ENCODE measurements at places on chromosomes 1 and 21.

DNA sequence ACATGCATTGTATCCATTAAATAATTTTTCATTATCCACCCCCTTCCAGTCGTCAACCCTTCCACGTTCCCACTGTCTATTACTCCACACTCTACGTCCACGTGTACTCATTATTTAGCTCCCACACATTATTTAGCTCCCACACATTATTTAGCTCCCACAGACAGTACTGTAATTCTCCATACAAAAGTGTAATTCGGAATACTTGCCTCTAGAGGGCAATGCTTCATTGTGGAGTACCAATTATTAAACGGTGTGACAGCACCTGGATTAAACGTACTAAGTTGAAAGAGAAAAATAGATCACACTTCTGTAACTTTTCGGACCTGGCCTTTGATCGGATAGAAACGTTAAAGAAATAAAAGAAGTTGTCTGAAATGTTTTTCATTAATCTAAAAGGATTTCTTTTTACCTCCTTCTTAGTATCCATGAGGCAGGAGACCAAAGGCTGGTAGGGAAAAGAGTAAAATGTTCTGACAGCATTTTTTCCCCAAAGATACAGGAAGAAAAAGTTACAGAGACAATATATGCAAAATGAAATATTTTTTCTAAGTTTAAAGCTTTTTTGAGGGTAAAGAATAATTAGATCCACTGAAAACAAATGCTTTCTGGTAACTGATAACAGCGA lies 99.2 kb downstream of the LHX8 start:
- DNase-seq, result no peak

GRCh38 chr1:40890771-40891170 lies 28.6 kb upstream of the CITED4 start:
- DNase-seq, result no peak

DNA sequence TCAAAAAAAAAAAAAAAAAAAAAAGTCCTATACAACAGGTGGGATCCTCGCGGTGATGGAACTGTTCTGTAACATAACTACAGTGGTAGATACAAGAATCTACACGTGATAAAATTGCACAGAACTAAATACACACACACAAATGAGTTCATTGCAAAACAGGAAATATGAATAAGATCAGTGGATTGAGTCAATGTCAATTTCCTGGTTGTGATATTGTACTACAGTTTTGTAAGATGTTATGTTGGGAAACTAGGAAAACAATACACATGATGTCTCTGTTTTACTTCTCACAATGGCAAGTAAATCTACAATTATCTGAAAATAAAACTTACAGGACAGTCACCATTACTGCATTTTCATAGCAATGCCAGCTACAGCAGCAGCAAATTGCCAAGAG lies 59.8 kb downstream of the ITGB3BP start:
- no peak for DNase-seq

GRCh38 chr1:64182207-64182606 lies 21.2 kb upstream of the UBE2U start:
- DNase-seq, result no peak

- DNase-seq, result peak; percentile 75
These were observed 12.7 kb upstream of the C1orf167 start for GRCh38 chr1:11749203-11749689.

DNA sequence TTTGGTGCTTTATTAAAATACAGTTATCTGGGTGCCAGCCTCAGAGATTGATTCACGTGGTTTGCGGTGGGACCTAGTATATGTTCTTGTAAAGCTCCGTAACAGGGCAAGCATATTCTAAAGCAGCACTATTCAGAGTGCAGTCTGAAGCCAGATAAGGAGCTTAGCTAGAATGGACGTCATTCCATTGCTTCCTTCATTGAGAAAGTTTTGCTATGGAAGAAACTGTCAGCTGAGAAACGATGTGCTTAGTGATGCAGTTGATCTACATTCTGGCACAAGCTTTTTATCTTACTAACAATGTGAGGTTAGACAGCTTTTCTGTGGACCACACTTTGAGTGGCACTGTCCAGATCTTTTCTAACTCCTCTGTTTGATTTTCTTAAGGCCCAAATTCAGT lies 26.2 kb downstream of the SLC44A3 start:
- no peak for DNase-seq

Measured in activated CD4-positive, alpha-beta memory T cell treated with anti-CD3 and anti-CD28 coated beads for 36 hours (primary cell).